ENCODE measurements at places on chromosomes 2 and 18.

DNA sequence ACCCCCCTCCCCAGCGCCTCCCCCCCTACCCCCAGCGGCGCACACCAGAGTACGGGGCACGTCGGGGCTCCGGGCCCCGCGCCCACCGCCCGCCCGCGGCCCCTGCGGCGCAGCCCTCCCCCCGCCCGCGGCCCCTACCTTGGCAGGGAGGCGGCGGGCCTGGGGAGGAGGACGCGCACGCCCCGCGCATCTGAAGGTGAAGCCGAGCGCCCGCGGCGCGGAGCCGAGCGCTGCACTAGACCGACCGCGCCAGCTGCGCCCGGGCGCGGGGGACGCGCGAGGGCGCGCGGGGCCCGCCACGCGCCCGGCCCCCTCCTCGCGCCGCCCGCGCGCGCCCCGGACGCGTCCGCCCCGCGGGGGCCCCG, at the start of gene ZNF516:
Gene ZNF516, minus strand, starts transcription at position 237 of the 365 bp plus-strand sequence. CDS start 52,188 bp downstream, outside the sequence.
- DNase-seq: no peak

- DNase-seq: no peak
Measured at GRCh38 chr2:127640082-127641072, 5.6 kb upstream of the GPR17 start.

GRCh38 chr2:223625652-223626051, 23.5 kb upstream of the SCG2 start:
- DNase-seq: no peak

DNA sequence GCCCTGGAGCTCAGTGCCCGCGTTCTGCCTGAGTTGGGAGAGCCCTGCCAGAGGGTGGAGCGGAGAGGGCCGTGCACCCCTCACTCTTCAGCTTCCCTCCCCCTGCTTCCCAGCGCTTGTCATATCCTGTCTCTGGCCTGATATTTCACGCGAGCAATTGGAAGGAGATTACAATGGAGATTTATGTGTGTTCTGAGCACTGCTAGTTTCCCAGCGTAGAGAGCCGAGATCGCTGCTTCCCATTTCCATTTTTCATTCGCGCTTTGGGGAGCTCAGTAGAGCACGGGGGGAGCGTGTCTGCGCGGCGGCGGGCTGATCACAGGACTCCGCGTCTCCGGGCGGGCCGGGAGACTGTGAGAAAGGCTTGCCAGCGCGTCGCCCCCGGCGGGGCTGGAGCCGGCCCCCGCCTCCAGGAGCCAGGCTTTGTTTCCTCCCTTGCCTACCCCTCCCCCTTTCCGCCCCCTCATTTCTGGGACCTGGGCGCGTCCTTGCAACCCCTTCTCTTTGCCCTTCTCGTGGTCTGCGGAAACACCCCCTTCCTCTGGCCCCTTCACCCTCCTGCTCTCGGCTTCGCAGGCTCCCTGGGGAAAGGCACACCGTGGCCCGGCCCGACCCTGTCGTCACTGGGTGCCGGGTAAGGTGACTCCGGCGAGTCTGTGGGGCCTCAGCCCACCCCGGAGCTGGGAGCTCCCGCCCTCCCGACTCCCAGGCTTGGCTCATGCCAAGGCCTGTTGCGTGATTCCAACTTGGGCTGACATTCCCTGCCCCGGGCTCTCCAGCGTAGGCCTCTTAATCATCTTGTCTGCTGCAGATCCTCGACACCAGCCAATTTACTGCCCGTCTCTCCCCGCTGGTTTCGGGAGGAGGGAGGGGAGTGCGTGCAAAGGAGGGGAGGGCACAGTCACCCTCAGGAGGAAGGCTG, 5.8 kb downstream of the DLX2 start:
- no peak for DNase-seq

- DNase-seq: no peak
Measured at GRCh38 chr18:79682481-79682880, 2.9 kb downstream of the CTDP1 start.

- DNase-seq: no peak
Measured at GRCh38 chr18:39751161-39751560, 2185.6 kb upstream of the CELF4 start.

DNA sequence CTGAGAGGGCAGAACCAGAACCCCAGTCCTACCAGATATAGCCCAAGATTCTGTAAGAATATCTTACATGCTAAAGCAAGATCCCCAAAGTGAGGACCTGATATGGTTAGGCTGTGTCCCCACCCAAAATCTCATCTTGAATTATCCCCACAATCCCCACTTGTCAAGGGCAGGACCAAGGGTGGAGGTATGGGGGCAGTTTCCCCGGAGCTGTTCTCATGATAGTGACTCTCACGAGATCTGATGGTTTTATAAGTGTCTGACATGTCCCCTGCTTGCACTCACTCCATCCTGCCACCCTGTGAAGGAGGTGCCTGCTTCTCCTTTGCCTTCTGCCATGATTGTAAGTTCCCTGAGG, 19.9 kb downstream of the TTC32 start:
- DNase-seq: no peak

DNA sequence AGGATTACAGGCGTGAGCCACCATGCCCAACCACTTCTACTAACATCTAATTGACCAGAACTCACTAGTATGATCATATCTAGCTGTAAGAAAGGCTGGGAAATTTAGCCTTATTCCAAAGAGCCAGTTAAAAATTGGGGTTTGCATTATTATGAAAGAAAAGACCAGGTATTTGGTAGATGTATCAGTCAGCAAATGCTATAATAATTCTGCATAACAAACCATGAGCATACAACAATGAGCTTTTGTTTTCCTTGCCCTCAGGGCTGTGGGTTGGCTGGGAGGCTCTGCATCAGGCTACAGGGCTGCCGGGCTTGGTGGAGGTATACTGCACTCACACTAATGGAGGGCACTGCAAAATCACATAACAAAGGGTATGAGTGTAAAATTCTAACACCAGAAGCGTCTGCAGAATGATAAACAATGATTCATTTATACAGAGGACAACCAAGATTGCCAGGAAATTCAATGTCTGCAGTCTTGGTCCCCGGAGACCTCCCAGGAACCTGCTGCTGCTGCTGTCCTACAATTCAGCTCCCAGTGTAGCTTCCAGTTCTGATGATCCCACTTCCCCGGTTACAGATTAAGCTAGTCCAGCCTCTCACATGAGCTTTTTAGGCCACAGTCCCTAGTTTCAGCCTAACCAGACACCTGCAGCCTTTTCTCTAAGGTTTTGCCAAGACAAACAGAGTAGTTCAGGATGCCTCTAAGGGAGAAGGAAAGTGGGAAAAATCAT, 32.2 kb upstream of the ST3GAL5 start:
- no peak for DNase-seq

GRCh38 chr18:46630160-46630559, 26.9 kb downstream of the LOXHD1 start:
- DNase-seq: no peak

GRCh38 chr2:219386532-219387280, 1.0 kb downstream of the DNPEP start:
- DNase-seq: no peak

- no peak for DNase-seq
Measured at GRCh38 chr18:6755107-6755506, 25.6 kb downstream of the ARHGAP28 start.

DNA sequence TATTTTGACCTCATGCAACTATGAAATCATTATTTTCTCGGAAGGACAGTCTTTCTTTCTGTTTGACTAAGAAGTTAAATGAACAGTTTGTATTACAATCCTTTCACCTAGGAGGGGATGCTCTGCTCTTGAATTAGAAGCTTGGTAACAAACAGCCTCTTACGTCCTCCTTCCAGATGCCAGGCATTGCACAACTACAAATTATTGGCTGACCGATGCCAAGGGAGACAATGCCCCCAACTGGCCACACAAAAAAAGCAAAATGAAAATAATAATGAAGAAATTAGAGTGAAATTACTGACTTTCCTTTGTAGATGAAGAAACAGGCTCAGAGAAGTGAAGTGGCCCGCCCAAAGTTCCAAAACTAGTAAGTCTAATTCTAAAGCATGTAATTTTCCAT, 177.9 kb downstream of the CYRIA start:
- no peak for DNase-seq

DNA sequence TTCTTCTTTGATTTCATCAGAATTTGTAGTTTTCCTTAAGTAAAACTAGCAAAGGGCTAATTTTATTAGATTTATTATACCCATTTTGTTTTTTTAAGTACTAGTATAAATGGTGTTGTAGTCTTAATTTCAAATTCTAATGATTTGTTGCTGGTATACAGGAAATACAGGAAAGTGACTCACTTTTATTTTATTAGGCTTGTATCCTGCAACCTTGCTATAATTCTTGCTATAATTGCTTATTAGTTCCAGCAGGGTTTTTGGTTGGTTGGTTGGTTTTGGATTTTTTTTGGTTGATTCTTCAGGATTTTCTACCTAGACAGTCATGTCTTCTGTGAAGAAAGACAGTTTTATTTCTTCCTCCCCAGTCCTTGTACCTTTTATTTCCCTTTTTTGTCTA, 110.6 kb upstream of the IL1R2 start:
- DNase-seq: no peak

DNA sequence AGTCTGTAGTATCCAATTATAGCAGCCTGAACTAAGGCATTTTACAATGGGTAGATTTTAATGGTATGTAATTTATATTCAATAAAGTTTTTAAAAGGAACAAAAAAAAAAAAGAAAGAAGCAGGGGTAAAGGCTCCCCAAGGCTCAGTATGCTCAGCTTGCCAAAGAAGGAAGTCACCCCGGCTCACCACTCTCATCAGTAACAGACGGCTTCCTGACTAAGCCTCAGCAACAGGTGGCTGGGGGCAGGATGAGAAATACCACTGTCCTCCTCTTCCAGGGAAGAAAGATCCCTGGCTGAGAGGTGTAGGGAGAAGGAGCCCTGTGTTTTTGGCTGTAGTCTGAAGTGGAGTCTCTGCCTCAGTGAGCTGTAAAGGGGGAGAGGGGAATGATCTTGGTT, 121.2 kb downstream of the ARHGEF4 start:
- DNase-seq: no peak

Measured in activated CD4-positive, alpha-beta T cell treated with anti-CD3 and anti-CD28 coated beads, Interleukin-2, amount 50 U/mL, for 4 hours (primary cell).